SJSA1 (cell line): ENCODE measurements at places on chromosomes 1 and 21.

- no peak for DNase-seq
Observed at GRCh38 chr21:46203203-46203600, 18.9 kb upstream of the SPATC1L start.

DNA sequence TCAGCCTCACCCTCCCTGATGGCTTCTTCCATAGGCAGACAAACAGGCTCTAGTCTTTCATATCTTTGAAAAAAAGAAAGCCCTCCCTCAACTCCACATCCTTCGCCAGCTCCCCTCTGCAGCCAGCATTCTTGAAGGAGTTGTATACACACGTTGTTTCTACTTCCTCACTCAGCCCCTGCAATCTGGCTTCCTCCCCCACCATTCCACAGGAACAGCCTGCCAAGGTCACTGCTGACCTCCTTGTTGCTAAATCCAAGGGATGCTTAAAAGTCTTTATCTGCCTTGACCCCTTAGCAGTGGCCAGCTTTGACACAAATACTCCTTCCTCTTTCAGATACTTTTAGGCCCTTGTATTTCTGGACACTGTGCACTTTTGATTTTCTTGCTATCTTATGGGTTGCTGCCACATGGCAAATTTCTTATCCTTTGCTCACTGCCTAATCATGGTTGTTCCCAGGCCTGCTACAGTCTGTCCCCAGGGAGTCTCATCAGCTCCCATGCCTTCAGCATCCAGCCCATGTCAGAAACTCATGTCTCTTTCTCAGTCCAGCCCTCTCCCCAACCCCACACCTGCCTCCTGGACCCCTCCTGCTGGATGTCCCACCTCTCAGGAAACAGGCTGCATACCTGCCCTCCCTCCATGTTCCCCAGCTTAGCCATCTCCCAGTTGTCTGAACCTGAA, 8.3 kb downstream of the FAM229A start:
- DNase-seq: no peak

- no peak for DNase-seq
Observed at GRCh38 chr1:36380143-36380619, 5.5 kb downstream of the STK40 start.

DNA sequence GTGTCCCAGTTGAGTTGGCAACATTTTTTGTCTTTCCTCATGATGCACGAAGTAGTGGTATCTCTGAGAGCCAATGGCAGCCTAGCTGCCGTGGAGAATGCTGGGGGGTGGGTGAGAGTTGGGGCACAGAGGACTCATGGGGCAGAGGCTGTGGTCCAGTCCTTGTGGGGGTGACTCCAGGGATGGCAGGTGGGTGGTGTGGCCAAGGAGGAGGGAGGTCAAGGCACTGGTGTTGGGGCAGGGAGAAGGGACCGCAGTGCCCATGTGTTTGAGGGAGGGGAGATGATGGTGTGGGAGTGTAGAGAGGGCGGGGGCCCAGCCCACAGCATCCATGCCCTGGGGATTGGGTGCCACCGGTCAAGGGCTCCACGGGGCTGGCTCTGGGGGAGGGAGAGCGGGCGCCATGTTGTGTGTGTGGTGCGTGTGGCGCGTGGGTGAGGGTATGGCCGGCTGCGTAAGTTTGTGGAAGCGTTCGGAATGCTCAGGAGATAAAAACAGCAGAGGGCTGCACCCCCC, 63.5 kb downstream of the PRKCZ start:
- no peak for DNase-seq

- no peak for DNase-seq
Observed at GRCh38 chr1:59738152-59738551, 76.6 kb upstream of the HOOK1 start.

DNA sequence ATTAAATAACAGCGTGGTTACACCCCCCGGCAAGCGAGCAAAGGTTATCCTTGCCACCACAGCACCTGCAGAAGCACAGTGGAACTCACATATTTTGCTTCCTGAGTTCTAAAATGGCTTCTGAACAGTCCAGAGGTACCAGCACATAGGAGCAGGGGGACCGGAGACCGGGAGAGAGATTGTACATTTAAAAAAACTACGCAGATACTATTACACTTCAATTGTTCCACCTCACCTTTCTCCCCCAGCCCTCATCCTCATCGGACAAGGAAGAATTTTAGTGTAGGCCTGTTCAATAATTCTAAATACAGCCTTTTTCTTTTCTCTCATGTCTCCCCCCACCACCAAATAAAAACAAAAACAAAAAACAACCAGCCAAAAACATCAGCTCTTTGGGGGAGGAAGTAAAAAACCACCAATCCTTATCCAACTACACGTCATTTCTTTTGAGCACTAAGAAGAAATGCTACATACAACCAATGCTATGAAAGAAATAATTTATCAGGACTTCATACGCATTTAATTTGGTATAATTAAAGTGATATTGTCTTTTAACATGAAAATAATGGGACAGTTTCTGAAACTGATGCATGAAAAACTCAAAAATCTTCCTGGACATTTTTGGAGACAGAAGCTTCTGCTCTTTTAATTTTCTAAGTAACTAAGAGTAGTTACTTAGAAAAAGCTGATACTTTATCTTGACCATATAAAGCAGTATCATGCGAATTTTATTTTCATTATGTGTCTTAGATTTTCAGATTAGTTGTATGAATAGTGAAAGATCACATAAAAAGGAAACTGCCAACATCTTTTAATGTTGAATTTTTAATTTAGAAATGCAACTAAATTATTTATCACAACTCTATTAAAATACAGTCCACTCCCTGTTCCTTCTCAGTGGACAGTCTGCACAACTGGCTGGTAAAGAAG, 9.1 kb downstream of the CDKN2C start:
- peak; percentile 86 for DNase-seq

- no peak for DNase-seq
Observed at GRCh38 chr21:30615199-30615598, 1.0 kb upstream of the KRTAP20-1 start.

GRCh38 chr1:2950926-2951305, 70.4 kb upstream of the ACTRT2 start:
- DNase-seq: no peak

DNA sequence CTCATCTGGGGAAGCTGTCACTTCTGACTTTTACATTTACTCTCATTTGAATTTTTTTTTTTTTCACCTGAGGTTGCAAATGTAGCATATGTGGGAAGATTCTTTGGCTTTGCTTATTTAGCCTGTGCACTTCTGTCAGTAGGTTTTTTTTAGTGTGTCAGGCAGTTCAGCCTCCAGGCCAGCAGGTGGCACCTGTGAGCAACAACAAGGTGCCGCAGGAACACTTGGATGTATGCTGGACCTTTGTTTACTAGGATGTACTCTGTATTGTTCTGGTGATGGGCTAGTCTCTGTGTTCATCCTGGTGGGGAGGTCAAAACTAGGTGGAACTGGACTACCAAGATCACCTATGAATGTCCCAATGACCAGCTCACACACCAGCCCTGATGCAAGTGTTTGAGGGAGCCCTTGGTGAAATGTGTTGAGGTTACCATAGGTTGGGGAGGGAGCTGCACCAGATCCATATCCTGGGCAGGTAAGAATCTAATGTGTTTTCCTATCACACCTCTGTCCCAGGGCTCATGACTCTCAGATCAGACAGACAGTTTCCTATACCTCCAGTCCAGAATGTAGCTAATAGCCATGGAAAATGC, 618.2 kb downstream of the BRINP3 start:
- no peak for DNase-seq

DNA sequence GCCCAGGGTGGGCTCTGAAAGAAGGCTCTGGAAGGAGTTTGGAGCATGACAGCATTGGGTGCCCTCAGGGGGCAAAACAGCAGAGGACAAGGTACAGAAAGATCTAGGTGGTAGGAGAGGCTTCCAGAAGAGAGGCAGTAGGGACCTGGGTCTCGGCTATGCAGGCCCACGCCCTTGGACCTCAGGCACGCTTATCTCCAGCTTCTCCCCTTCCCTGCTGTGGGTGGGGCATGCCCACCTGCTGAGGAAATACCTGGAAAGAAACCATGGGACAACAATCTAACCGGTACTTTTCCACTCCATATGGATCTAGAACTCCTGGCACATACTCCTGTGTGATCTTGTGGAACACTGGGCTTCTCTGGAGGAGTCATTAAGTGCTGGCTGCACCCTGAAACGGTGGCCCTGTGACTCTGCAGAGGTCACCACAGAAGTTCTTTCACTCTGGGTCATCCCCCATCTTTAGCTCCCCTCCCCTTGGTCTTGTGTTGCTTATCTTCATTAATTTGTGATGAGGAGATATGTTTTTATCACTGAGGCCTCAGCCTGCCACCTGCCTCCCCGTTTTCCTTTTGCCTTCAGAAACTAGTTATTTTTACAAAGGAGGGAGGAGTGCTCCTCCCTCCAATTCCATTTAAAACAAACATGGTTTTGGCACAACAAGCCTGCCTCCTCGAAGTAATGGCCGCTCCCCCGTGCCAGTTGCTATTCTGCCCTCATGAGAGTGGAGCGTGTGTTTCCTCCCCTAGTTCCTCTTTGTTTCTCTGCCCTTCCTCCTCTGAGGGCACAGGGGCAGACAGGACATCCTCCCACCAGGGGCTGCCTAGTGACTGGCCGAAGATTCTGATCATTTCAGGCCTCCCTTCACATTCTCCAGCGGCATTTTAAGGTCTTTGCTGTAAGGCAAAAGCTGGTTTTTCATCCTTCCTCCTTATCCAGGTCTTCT, 78.0 kb upstream of the ATP5PO start:
- no peak for DNase-seq

- DNase-seq: peak; percentile 40
Observed at GRCh38 chr1:205812271-205812877, 624 bp downstream of the SLC41A1 start.

GRCh38 chr21:20570824-20571232, 427.4 kb upstream of the NCAM2 start:
- no peak for DNase-seq

- DNase-seq: no peak
Observed at GRCh38 chr1:167633258-167633944, 3.4 kb downstream of the RCSD1 start.

DNA sequence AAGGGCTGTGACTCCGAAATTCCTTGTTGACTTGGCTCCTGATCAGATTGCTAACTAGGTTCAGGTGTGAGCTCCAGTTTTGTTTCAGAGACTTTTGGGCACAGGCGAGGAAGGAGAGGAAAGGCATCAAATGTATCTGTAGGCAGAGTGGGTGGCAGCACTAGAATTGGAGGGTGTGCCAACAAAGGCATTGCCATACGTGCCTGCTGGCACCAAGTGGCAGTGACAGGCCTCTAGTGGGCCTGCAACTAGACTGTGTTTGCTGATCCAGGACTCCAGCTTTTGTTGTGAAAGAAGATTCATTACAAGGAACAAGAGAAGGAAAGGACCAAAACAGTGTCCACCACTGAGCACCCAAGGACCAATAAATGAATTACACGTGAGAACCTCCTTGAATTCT, 79.5 kb downstream of the TM2D1 start:
- DNase-seq: no peak

DNA sequence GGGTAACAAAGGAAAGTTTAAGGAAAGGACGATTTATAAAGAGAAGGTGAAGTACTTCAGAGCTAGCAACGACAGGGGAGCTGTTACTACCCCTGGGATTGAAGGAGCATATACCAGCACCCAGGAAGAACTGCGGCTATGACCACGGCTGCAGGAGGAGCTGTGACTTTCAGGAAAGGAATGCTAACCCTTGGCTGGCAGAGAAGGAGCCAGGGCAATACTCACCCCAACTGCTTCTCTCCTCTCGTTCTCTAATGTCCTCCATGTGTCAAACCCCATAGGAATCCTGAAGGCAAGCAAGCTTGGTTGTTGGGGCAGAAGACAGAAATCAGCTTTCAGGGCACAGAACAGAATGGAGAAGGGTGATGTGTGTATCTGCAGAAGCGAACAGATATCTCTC, 120.5 kb downstream of the TMEM53 start:
- peak; percentile 28 for DNase-seq

GRCh38 chr1:226706684-226707083, 32.4 kb downstream of the ITPKB start:
- no peak for DNase-seq

GRCh38 chr1:13828454-13829151, 128.6 kb downstream of the PRDM2 start:
- DNase-seq: no peak

GRCh38 chr1:152878042-152878441, at the start of gene SMCP:
SMCP (plus strand) TSS chr1:152878322; CDS start chr1:152884423, 6,101 bp downstream.
- DNase-seq: no peak

DNA sequence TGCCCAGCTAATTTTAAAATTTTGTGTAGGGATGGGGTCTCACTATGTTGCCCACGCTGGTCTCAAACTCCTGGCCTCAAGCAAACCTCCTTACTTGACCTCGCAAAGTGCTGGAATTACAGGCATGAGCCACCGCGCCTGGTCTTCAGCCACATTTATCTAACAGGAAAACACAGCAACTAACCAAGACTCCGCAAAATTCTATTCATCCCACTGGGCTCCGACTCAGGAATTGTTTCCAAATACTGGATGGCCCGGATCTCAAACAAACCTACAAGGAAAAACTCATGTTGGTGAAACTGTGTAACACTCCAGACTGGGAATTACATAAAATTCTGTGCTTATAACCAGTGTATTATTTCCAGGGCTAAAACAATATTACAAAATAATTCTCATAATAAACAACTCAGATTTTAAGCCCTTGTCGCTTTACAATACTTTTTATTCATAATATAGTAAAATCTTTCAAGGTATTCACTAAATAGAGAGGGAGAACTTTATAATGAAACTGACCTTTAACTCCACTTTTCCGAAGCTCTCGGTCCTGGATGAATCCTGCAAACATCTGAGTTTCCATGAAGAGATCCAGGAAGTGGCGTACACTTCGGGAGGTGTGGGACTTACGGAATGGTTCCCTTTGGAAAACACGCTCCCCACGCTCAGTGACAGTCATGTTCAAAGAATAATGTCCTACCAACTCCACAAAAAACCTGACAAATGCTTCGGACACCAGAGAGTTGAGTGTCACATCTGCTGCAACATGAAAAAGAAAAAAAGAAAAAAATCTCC, 6.0 kb upstream of the BCAS2 start:
- no peak for DNase-seq

GRCh38 chr1:54517496-54517895, 30.5 kb upstream of the ACOT11 start:
- no peak for DNase-seq

- no peak for DNase-seq
Observed at GRCh38 chr1:38989979-38990378, 1.1 kb upstream of the AKIRIN1 start.

GRCh38 chr1:20336105-20336605, 45.5 kb downstream of the VWA5B1 start:
- DNase-seq: no peak

- DNase-seq: no peak
Observed at GRCh38 chr1:245444147-245444828, 289.5 kb downstream of the KIF26B start.

DNA sequence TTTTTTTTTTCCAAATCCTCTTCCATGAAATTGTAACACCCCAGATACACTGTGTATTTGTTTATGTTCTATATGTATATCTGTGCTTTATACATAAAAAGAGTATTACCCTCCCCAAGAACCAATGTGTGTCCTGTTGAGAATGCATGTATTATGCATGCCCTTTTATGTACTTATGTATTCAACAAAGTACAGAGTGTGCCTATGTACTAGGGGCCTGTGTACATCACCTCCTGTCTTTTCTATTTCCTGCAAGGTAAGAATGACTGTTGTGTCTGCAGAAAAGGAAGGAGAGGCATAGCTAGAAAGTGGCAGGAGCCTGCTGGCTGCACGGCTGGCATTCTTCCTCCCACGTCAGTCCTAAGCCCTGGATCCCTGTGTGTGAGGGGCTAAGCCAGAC, 7.0 kb downstream of the TMEM61 start:
- no peak for DNase-seq
